SJCRH30 (cell line): ENCODE measurements at places on chromosomes 6 and 20.

GRCh38 chr6:3205913-3206312 is 21.5 kb downstream of the TUBB2B start:
- DNase-seq, result no peak

DNA sequence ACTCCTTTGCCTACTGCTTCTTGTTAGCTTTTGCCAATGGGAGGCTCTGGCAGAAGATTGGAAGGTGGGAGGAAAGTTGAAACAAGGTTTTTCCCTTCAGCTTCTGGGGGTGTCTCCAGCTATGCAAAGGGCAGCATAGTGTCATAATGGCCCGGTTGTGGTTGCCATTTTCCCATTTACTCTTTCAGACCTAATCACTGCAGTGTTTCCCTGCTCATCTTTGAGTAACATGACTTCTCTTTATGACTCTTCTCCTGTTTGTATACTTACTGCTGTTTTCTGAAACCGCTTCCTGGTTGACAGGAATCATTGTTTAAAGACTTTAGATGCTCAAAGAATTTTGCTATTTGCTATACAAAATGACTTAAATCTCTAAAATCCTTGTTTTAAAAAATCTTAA is 19.9 kb downstream of the NRN1 start:
- no peak for DNase-seq

- no peak for DNase-seq
Observed at GRCh38 chr20:40572251-40572650, 116.8 kb downstream of the MAFB start.

DNA sequence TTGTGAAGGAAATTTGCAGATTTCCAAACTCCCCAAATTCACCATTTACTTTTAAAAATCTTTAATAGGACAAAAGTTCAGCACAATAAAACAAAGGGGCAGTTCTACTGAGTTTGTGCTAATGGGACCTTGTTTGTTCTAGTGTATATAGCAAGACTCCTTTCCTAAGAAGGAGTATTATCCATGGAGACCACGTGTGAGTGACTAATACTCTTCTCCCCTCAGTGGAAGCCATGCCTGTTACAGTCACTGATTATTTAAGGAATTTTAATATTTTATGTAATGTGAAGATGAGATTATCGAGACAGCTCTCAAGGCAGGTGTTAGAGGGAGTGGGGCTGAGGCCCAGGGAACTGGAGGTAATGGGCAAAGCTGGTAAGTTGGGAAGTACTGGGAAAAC is 16.4 kb upstream of the QKI start:
- no peak for DNase-seq

DNA sequence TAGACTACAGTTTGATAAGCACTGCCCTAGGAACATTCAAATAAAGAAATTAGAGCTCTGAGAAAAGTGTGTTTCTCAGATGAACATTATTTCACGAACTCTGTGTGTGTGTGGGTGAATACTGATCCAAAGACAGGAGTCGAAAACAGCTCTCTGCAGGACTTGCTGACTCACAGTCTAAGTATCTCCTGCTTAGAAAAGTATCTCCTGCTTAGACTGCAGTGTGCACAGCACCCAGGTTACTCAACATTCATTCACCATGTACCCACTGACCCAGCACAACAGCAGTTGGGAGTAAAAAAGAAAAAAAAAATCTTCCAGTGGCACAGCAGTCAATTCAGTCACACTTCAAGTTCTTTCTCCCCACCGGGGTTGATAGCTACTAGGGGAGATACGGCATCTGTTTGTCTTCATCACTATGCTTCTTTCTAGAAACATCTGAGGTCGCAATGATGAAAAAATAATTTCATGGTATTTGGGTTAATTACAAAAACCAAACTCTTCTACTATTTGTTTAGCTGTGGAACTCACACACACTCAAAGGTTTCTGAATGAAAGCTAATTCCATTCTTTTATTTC is 48.0 kb downstream of the GCLC start:
- no peak for DNase-seq

- no peak for DNase-seq
Observed at GRCh38 chr6:169627736-169628607, 73.9 kb downstream of the WDR27 start.

GRCh38 chr6:15509335-15509933 is 153.4 kb downstream of the DTNBP1 start:
- no peak for DNase-seq

DNA sequence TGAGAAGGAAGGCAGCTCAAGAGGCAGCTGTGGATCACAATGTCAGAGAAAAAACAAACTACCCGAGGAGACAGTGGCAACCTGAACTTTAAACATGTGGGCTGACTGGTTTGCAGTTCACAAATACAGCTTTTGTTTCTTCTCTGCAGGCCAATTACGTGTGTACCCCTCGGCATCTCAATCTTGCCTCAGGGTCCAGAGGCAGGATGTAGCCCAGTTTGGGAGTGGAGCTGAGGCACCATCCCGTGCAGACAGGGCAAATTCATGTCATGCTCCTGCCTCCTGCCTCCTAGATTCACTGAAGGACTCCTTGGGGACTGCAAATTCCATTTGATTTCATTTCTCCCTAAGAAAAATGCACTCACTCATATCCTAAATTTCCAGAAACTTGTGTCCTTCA is 94.2 kb upstream of the KCNK16 start:
- DNase-seq, result peak; percentile 76

- no peak for DNase-seq
Observed at GRCh38 chr6:86949771-86950170, 12.4 kb downstream of the HTR1E start.

DNA sequence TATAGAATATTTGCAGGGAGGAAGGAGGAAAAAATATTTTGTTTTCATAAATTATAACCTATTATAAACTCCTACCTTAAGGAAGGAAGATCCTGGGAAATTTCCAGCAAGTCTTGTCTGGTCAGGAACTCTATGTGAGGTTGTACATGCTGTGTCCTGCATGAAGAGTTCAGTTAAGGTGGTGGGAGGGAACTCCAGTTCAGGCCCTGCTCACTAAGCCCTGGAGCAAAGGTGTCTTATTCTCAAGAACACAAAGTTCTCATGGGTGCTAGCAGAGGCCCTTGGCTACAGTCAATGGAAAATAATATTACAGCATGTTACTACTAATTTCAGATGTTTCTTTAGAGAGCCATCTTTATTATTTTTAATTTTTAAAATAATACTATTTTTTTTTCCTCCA is 3.8 kb upstream of the OGFRL1 start:
- no peak for DNase-seq

GRCh38 chr6:125733516-125734300 is 15.7 kb upstream of the HEY2 start:
- no peak for DNase-seq

- no peak for DNase-seq
Observed at GRCh38 chr6:166437661-166438060, 54.9 kb upstream of the MPC1 start.

GRCh38 chr20:43183536-43184070 is 6.1 kb downstream of the PTPRT start:
- no peak for DNase-seq

DNA sequence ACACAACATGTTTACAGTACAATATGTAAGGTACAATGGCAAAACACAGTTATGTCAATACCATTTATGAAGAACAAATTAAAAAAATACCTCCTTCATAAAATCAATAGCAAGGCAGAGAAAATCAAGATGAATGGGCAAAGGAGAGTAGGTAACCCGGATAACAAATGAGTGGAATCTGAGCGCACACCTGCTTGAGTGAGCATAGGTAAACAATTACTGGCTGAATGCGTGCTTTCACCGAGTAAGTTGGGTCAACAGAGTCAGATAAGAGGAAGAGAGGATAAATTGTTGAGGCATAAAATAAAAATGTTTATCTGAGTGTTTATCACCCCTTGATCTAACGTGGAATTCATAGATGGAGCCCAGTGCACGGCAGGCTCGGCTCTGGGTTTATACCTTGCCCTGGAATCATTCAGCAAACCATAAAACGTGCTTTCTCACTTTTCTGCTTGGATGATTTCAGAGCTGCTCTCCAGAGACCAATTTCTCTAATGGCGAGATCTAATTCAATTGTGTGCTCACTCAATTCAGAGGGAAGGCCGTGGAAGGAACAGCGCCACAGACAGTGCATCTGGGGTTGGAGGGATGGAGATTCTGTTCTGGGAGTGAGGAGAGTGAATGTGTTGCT is 224.8 kb upstream of the MAP3K7 start:
- no peak for DNase-seq

DNA sequence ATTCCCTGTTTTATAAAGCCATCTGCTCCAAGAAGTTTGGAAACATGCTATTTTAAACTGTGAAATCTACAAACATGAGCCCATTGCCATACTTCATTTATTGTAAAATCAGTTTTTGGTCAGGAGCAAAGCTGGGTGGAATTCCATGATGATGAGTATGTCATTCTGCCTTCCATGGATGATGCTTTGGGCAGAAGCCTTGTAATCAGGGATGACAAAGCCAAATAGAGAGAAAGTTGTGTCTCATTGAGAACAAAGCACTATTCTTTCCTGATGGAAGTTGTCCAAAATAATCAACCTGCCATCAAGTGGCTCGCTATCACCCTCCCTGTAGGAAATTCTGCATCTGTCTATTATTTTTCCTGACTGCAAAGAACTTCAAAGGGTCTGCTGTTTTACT is 313.0 kb upstream of the DEFB112 start:
- no peak for DNase-seq

GRCh38 chr6:16651871-16652270 is 109.4 kb downstream of the ATXN1 start:
- no peak for DNase-seq

DNA sequence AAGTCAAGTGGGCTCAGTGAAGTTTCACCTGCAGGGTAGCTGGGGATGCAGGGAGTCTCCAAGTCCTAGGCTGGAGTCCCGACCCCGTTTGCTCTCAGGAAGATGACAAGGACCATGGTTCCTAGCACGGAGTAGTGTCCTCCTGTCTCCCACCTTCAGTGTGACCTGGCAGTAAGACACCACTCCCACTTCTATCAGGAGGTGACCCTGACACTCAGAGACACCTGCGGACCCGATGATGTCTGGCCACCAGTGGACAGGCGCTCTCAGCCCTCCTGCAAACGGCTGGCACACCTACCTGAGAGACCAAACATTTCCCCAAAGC is 1.1 kb downstream of the SOD2 start:
- no peak for DNase-seq

- DNase-seq, result no peak
Observed at GRCh38 chr6:118980063-118980462, 45.1 kb upstream of the MCM9 start.

DNA sequence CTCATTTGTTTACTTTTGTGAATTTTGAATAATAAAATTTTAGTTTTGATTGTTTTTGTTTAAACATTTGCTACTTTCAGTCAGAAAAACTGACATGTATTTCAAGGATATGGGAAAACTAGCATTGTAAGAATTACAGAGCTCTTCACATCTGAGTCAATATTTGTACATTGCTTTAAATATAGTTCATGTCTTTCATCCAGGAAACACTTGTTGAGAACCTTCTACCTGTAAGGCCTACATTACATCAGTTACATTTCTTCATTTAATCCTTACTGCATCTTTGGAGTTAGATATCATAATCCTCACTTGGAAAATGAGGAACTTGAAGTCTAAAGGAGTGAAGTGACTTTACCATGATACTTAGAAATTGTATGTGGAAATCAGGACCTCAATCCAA is 242.9 kb downstream of the KCNQ5 start:
- no peak for DNase-seq

DNA sequence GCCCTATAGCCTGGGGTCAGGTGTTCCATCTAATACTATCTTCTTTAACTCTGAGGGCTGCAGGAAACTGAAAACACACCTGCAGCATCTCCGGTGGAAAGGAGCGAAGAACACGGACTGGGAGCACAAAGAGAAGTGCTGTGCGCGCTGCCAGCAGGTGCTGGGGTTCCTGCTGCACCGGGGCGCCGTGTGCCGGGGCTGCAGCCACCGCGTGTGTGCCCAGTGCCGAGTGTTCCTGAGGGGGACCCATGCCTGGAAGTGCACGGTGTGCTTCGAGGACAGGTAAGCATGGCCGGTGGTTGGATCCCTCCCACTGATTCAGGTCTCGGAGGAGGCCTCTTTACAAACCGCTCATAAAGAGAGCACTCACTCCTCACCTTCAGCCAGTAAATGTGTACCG is 15.5 kb downstream of the SYTL3 start:
- DNase-seq, result no peak

DNA sequence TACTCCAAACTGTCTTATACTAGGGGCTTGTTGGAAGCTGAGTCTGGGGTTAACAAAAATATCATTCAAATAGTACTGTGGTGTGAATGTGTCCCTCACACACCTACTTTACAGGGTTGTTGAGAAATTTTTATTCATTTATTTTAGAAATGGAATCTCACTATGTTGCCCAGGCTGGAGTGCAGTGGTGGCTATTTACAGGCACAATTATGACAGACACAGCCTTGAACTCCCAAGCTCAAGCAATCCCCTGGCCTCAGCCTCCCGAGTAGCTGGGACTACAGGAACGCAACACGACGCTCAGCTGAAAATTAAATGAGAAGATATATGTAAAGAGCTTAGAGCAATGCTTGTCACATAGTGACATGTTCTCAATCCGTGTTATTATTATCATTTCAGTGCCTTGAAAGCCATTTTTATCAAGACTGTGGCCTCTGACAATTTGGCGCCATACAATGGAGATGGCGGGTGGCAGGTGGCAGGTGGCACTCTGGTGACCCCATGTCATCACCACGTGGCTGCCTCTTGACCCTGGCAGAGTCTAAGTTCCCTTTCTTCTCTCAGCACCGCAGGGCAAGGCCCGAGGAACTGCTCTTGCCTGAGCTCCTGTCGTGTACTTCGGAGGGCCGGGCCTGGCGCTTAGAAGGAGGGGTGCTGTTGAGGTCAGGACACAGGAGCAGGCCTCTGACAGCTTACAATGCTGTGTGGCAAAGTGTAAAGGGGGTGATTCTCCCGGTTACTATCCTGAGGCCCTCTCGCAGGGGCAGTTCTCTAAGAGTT is 64.5 kb downstream of the STX11 start:
- DNase-seq, result no peak
